NCI-H510A treated with DMSO at 0.1 percent for 48 hours (cell line): ENCODE measurements at places on chromosomes 12 and 14.

DNA sequence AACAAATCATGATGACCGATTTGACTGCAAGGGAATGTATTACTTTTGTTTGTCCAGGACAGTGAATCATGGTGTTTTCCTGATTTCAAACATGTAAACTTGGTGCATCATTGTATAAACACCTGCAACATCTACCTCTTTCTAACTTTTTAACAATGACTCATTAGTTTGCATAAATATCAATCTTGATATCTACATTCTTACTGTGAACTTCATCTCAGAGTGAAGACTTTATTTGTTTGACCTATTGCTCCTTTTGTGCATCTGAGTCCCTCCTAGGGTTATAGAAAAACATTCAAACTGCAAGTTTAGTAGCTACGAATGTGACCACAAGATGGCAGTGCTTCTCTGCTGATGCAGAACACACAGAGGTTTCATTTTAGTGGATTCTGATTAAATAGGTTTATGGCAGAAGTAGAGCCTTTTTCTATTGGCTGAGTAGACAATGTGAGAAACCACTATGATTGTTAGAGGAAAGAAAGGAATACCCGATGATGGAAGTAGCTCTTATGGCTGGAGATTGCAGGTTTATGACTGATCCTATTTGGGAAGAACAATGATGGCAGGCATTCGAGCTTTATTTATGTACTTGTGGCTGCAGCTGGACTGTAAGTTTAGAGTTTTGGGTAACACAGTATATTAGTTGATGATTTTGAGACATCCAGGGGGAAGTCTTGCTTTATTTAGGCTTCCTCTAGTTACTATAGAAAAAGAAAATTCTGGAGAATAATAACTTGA lies 244.2 kb upstream of the OR4E1 start:
- DNase-seq, result peak; percentile 12

DNA sequence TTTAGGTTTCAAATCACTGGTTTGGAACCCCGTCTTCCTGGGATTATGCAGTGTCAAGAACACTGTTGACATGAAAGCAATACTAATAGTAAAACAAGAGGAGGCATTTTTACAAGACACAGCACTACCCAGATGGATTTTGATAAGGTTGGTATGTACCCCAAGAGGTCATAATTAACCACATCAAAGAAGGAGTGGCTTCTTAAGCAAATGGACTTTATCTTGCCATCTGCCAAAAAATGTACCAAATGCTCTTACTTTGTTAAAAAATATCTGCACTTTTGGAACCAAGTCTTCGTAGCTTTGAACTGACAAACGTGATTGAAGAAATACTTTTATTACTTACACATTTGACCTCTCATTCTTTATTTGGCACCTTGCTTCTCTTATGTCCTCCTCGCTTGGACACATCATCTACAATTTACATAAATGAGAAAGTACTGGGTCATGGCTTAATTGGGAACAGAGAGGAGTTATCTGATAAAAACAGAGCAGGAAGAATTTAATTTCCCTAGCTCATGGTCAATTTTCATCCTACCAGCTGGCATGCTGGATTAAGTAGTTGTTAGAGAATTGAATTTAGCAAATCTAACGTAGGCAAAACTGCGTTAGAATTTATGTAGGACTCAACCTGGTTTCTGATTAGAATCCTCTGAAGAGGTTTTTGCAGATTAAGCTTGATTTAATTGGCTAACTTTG lies 54.5 kb upstream of the PRICKLE1 start:
- DNase-seq, result no peak

DNA sequence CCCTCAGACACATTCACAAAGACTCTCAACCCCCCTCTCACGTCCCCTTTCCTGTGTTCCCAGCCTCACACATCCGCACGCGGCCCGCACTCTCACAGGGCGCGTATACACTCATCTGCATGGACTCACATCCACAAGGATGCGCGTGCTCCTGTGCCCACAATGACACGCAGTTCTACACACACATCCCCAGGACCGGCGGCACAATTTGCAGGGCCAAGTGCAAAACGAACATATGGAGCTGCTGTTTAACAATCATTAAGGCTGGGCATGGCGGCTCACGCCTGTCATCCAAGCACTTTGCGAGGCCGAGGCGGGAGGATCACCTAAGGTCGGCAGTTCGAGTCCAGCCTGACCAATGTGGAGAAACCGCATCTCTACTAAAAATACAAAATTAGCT lies 36.4 kb upstream of the EML1 start:
- no peak for DNase-seq

DNA sequence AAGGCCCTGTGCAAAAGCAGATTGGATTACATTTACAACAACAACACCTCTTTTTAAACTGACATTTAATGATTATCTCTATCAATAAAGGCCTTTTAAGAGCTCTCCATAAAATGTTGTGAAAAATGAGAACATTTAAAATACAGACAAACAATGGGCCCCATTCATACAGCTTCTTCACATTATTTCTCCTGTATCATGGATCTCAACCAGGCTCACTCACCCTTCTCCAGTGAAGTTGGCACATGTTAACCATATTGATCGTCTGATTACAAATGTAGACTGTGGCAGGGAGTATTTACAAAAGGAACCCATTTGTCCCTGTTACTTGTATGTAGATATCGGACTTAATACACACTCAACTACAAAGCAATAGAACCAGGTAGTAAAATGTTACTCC lies 220.2 kb upstream of the BTG1 start:
- DNase-seq, result no peak

DNA sequence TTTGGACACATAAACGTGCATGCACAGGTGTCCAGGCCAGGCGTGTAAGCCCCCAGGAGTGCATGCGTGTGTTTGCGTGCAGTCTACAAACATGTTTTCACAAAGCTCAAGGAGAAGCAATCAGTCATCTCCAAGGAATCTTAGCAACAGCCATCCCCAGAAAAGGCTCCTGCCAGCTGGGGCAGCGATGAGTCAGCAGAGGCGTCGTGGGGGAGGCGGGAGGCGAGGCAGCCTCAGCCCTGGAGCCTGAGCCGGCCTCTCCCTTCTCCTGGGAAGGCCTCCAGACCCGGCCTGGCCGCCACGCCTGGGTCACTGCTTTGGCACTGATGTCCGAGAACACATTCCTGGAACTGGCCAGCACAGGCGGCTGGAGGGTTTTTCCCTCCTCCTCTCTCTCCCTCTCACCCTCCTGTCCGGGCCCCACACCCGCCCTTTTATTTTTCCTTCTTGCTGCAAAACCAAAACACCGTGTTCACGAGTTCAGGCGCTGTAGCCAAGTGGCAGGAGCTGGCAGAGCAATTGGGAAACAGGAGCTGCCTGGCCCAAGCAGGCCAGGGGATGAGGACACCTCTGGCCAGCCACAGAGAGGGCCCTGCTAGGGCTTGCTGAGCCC lies 92.7 kb downstream of the LRRC74A start:
- peak; percentile 56 for DNase-seq

DNA sequence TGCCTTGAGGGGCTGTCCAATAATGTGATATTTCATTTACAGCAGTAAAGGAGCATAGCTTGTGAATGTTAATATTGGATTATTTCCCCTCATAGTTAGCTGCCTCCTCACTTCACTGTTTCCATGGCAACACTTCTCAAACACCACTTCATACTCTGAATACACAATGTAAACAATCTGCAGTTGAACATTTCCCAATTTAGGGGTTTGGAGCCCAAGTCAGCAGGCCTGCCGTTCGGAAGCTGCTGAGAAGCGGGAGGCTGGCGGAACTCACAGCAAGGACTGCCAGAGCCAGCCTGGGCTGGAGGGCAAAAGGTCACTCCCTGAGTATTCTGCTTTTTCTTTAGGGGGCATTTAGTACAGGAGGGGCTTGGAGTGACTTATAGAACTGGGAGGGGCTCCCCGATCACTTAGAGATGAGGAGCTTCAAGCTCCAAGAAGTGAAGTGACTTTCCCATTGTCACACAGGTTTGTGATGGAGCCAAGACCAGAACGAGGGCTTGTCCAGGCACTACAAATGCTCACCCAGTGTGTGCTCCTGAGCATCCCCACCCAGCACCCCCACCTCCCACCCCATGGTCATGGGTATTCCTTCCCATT lies 12.1 kb upstream of the SLC24A4 start:
- no peak for DNase-seq

DNA sequence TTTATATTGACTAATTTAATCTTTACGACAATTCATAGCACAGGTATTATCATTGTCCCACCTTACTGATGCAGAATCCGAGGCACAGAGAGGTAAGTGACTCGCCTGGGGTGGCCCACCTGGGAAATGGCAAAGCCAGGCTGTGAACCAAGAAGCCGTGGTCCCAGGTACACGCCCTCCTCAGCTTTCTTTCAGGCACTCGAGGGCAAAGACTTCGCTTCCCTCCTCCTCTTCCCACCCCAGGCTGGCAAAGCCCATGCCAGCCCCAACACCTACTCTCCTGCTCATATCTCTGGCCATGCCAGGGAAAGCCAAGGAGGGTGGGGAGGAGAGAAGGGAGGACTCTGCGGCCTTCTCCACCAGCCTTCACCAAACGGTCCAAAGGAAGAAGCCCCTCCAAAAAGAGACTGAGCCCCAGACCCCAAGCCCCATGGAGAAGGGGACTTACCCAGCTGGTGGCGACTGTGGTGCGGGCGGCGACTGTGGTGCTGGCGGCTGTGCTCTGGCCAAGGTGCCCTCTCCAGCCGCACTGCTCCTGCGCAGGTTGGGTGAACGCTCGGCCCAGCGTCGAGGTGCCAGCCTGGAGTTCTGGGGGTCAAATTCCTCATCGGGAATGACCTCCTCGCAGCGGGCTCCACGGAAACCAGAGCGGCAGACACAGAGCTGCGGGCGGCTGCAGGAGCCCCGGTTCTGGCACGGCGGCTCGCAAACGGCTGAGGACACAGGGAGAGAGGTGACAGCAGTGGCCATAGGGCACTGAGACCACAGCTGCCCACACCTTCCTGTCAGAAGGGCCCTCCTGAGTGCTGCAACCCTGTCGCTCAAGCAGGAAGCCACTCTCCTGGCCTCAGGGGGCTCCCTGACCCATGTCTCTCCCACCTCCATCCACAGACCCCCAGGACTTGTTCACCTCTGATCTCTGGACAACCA lies 26.4 kb downstream of the LTBP2 start:
- DNase-seq, result no peak

GRCh38 chr12:92971859-92972524 lies 42.9 kb upstream of the EEA1 start:
- DNase-seq, result no peak

- DNase-seq, result peak; percentile 88
Observed at GRCh38 chr14:71321574-71322315, 414.5 kb downstream of the PCNX1 start.

GRCh38 chr12:2797721-2798418 lies 3.1 kb downstream of the FKBP4 start:
- DNase-seq, result no peak

DNA sequence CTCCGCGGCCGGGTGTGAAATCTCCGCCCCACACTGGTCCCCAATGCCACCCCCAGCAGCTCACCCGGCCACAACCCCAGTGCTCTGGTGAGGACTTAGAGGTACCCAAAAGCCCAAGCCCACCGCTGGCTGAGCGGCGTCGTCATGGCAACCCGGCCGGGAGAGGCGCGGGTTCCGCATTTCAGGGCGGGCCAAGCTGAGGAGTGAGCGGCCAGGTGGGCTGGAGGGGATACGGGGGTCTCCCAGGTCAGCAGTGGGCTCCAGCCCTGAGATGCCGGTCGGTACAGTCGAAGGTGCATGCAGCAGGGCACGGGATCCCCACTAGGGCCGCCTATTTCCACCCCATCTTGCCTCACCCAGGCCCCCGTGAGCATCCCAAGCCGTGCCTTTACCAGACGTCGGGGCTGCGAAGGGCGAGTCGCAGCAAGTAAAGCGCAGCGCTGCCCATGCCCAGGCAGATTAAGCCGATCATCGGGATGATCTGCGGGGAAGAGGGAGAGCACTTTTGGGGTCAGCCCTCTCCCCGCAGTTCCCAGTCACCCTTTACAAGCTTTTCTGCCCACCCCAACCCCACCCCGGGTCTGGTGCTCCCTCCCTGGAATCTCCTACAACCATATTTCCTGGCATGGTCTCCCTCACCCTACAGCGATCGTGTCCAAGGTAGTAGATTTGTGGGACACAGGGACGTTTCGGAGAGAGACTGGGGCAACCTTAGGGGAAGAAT lies 6.9 kb downstream of the SHMT2 start:
- no peak for DNase-seq

- DNase-seq, result peak; percentile 26
Observed at GRCh38 chr12:79156846-79157463, 292.4 kb downstream of the SYT1 start.

- no peak for DNase-seq
Observed at GRCh38 chr12:132236930-132237771, 92.2 kb downstream of the GALNT9 start.

DNA sequence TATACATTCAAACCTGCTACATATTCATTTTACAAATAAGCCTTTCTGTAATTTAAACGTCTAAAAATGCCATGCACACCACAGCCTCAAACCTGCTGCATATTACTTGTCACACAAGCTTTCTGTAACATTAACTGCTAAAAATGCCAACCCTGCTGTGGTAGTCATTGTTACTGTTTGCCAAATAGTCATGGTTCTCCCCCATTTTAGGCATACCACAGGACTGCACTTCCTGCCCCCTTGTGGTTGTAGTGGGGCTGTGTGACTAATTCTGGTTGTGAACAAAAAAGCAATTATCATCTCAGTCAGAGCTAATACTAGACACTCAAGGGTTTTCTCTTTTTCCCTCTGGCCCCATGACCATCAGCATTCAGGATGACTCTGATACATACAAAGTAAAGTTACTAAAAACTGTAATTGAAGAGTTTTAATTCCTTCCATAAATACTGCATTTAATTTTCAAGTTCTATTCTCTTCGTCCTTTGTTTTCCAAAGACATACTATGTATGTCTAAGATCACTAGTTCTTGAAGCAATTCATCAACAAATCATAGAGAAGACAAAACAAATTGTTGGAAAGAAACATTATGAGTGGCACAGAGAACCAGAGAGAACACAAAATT lies 5.7 kb upstream of the SLC35F4 start:
- DNase-seq, result no peak

- no peak for DNase-seq
Observed at GRCh38 chr12:81465191-81465590, 294.0 kb downstream of the PPFIA2 start.

DNA sequence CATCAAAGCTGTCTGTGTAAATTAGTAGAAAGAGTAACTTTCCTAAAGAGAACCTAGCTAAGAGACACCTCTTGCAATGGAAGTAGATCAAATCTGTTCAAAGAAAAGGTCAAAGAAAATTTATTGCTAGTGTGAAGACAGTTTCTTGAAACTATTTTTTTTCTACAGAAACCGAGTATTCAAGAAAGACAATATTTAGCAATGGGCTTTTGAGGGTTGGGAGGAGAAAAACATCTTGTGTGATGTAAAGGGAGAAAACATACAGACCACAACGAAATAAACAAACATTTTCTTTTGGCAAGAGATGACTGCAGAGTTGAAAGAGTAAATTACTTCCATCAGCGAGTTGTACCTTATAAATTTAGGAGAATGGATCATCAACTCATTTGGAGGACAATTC lies 24.4 kb downstream of the NKX2-1 start:
- DNase-seq, result no peak

GRCh38 chr12:91817517-91817916 lies 328.1 kb downstream of the BTG1 start:
- DNase-seq, result no peak
